ENCODE measurements at places on chromosomes 3 and 15.

GRCh38 chr3:23815879-23816278 is 10.1 kb downstream of the UBE2E1 start:
- no peak for DNase-seq

- DNase-seq, result no peak
Observed at GRCh38 chr3:47527952-47528725, 14.6 kb upstream of the ELP6 start.

GRCh38 chr3:78718707-78719106 is 1049.1 kb downstream of the ROBO1 start:
- DNase-seq, result no peak

GRCh38 chr3:51621091-51621892 is 49.8 kb upstream of the TEX264 start:
- DNase-seq, result peak; percentile 49

GRCh38 chr3:4984511-4984864 is 5.3 kb downstream of the BHLHE40 start:
- DNase-seq, result peak; percentile 38

DNA sequence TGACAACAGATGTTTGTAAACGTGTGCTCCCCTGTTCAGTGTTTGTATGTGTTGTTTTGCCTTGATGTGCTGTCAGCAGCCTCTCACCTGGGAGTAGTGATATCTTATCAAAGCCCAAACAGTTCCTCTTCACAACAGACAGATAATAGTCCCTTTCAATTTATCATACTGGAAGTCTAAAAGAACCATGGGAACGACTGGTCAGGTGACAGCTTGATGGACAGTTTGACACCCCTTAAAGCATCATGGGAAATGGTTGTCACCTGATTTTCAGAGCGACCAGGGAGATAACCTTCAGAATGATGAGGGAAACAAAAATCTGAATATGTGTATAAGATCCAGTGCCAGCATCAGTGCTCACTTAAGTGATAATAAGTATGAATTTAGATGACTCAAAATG is 146.3 kb upstream of the SOX2 start:
- no peak for DNase-seq

All from AG10803 (cell line).